Kidney epithelial cell (primary cell): ENCODE measurements at places on chromosomes 7 and 10.

DNA sequence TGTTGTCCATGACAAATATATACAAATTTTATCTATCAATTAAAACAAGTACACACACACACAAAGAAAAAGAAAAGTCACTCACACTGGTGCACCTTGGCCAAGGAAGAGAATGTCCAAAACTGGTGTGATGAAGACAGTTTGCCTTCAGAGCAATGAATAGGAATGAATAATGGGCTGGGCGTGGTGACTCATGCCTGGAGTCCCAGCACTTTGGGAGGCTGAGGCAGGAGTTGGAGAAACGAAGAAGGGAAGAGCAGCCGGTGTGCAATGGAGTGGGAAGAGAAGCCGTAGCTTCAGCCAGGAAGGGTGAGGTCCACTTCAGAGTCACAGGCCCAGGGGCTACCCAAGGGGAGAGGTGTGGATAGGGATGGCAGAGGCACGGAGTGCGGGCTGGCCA is 253.6 kb downstream of the CCSER2 start:
- DNase-seq: no peak

DNA sequence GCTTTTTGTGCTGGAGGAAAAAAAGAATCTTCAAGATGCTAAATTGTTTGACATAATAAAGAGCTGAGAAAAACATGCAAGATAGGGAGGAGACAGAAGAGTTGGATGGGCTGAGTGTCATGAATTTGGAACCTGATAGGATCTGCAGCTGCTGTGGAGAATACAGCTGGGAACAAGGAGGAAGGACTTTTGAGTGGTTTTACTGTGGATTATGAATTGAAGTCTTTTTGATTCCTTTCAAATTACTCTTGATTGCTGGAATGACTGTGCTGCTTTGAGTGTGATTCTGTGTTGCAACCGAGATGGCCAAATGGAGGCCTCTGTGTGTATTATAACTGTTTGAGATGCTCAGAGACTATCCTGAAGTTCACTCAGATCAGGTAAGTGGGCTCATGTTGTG is 4.0 kb downstream of the EFCAB10 start:
- no peak for DNase-seq

- no peak for DNase-seq
These were observed 1.5 kb upstream of the C10orf95 start for GRCh38 chr10:102452672-102453340.

DNA sequence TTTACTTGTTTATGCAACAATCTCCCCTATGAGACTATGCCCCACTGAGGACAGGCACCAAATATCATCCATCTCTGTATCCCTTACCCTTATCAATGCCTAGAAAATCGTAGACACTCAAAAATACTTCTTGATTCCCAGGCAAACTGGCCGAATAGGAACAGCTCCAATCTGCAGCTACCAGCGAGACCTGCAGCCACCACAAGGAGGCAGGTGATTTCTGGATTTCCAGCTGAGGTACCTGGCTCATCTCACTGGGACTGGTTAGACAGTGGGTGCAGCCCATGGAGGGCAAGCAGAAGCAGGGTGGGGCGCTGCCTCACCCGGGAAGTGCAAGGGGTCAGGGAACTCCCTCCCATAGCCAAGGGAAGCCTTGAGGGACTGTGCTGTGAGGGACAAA is 10.8 kb upstream of the PPP1R3C start:
- no peak for DNase-seq

GRCh38 chr7:25611196-25611595 is 382.9 kb upstream of the NPVF start:
- no peak for DNase-seq

- no peak for DNase-seq
These were observed 209.0 kb upstream of the ZMIZ1 start for GRCh38 chr10:78859769-78860168.

DNA sequence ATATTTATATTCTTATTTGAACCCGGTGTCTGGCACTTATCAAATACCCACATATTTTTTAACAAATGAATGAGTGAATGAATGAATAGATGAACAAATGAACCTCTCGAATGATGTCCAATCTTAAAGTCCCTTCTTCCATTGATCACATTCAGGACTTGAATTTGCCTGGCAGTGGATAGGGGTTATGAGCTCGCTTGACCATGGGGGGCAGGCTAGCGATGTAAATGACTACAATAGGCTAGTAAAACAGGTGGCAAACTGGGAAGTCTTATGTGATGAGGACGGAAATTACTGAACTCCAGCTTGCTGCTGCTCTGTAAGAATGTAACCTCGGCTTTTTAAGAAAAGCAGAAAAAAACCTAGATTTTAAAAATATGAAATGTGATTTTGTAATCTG is 247.7 kb upstream of the DKK1 start:
- no peak for DNase-seq

DNA sequence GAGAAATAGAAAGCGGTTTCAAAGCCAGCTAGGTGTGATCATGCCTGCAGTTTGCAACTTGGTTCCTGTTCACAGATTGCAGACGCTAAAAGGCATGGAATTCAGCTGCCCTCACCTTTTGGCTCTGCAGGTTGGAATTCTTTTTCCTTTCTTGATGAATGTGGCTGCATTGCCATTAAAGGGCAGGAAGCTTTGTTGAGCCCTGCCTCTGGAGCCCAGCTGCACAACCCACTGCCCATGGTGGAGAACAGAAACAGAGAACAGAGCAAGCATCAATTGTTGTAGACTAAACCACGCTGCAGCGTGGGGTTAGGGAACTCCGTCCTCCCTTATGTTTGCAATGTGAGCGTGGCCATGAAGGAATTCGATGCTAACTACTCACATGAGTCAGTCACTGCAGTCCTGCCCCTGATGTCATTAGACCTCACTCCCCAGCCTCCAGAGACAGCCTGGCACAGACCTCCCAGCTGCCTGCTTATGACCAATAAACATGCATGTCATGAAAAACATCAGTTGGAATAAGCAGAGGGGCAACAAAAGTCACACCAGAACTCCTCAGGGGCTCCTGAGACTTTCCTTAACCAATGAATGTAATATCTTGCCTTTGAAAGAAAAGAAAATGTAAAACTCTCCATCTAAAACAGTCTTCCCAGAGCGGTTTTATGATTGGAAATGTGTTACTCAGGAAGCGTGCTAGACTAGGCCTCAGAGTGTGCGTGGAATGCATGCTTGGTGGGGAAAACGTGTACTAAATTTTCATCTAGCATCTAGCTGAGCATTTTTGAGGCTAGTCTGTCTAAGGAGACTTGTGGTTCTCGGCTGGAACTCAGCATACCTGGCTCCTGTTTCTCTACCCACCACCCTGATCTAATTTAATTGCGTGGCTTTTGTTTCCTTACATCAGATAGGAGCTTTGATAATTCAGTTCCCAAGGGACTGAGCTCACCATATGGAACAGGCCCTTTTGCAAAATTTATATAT is 232.2 kb downstream of the KIAA1217 start:
- DNase-seq: no peak

DNA sequence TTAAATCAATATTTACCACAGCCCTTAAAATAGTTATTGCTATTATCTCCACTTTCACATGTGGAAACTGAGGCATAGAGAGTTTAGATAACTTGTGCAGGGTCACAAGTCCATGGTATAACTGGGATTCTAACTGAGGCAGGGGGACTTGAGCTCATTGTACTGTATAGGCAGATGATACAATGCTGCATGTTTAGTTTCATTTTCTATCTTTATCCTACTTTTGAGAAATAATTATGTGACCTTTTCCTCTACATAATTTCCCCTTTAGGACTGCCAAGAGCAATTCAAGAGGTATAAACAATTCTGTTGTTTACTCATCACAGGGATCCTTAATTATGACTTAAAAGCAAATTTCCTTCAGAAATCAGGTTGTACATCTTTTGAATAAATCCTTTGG is 193.1 kb downstream of the SUGCT start:
- no peak for DNase-seq

DNA sequence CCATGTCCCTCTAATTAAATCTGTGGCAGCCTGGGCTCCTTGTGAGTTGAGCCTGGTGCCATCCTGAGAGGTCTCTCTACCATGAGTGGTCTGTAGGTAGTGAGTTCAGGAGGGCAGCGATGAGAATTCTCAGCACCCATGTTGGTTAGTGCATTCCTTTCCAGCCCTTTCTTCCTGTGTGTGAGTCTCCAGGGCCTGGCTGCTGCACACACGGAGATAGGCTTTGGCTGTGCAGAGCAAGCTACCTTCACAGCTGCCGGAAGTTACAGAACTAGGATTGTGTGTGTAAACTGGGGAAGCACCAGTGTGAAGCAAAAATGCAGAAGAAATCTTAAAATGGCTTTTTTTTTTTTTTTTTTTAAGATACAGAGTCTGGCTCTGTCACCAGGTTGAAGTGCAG is 358.6 kb downstream of the PAXIP1 start:
- no peak for DNase-seq

DNA sequence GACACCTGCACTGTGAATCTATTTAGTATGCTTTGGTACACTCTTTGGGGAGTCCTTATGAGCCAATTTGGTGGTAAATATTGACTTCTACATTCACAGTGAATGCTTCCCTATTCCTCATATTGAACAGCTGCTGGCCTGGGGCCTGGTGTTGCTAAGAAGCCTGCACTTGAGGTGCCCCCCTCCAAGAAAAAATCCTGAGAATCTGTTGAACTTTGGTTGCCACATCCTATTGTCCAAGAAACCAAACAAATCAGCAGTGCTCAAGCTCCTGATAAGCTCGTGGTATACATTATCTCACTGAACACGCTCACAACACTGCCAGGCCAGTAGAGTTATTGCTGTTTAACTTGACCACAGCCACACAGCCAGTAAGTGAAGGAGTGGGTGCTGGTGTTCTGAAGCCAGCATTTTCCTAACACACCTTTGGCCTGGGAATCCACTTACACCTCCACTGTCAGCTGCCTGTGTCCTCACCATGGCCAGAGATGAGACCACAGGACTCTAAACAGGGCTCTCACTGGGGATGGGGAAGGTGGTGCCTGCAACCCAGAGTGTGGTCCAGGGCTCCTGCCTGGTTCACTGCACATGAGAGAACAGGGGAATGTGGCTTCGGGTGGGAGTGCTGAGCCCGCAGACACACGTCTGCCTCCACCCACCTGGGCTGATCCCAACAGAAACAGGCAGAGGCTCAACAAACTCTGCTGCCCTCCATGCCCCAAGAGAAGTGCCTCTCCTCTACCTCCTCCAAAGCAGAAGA is 6.7 kb downstream of the DDC start:
- peak; percentile 56 for DNase-seq

DNA sequence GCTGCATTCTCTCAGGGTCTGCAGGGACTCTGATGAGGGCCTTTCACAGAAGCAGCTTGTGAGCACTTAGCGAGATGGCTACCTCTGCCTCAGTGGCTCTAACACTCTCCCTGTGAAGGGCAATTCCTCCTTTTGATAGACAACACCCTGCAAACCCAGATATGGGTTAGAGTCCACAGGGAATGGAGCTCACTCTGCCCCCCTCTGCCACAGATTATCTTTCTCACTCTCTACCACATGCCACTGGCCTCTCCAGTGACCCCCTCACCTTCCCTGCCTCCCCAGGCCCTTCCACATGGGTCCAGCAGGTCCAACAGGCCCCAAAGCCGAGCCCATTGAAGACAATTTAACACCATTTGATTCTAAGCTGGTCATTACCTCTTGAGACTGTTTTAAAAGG is 72.1 kb downstream of the CCDC3 start:
- no peak for DNase-seq

DNA sequence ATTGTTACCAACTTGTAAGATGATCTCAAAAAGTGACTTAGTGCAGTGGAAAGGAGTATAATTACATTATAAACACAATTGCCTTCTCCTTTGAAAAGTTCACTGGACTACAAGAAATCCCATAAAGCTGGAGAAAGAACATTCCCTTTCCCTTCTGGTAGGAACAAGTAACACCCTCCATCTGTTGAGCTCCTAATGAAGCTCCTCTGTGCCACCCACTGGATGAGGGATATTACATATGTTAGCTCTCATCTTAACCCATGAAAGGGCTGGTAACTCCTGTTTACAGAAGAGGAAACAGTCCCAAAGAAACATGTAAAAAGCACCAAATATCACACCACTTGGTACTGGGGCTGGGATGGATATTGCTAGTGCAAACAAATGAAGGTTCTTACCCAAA is 8.1 kb downstream of the PGAM1 start:
- no peak for DNase-seq

DNA sequence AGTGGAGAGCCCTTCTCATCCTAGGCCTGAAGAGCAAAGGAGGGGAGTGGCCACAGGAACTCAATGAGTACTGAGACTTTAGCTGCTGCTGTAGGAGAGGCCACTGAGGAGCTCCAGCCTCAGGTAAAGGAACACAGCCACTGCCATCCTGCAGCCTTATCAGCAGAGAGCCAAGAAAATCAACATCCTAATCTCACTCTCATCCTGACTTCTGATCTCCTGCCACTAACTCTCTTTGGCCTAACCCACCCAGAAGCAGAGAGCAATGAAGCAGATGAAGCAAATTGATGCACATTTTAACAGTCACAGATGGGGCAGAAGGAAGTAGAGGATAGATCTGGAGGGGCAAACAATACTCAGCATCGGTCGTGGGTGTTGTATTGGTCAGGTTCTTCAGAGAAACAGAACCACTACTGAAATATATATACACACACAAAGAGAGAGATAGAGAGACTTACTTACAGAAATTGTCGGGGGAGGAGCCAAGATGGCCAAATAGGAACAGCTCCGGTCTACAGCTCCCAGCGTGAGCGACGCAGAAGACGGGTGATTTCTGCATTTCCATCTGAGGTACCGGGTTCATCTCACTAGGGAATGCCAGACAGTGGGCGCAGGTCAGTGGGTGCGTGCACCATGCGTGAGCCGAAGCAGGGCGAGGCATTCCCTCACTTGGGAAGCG is 297.6 kb downstream of the MTERF1 start:
- no peak for DNase-seq

GRCh38 chr7:89809291-89809690 is 345.0 kb upstream of the STEAP1 start:
- no peak for DNase-seq

DNA sequence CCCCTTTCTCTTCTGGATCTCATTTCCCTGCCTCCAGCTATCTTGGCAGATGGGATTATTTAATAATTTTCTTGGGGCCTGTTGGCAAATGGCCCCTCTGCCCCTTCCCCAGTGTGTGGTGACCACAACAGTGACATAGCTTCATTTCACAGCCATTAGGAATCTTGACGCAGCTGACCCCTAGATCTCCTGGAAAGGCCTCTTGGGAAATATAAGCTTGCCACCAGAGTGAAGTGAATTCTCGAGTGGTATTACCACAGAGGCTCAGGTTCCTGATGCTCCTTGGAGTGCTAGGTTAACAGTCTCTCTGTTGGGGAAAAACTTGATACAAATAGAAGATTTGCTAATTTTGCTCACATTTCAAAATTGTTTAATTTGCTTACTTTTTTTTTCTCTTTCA is 57.8 kb downstream of the AUTS2 start:
- DNase-seq: no peak

DNA sequence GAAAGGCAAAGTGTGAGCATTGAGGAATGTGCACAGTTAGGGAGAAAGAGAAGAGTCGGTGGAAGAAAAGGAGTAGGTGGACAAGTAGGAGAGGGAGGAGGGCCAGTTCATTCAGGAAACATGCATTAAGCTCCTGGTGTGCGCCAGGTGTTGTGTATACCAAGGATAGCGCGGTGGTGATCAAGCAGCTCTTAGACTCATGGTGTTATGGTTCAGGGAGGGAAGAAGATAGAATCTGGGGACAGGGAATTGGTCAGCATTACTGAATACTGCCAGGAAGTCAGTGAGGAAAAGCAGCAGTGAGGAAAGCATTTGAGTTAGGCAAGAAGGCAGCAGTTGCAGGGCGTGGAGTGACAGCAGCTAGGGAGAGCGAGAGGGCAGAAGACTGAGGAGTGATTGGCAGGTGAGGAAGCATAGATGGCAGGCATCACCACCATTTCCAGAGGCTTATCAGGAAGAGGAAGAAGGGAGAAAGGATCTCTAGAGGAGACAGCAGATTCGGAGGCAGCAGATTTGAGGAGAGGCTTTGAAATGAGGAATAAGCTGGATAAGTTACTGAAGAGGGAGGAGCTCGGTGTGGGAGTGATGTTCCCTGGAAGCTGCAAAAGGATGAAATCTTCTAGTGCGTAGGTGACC is 265.6 kb downstream of the GFRA1 start:
- no peak for DNase-seq
